Effector CD4-positive, alpha-beta T cell (primary cell): ENCODE measurements at places on chromosomes 4 and X.

- no peak for DNase-seq
These were observed 593.2 kb downstream of the ZNF674 start for GRCh38 chrX:45952030-45952429.

DNA sequence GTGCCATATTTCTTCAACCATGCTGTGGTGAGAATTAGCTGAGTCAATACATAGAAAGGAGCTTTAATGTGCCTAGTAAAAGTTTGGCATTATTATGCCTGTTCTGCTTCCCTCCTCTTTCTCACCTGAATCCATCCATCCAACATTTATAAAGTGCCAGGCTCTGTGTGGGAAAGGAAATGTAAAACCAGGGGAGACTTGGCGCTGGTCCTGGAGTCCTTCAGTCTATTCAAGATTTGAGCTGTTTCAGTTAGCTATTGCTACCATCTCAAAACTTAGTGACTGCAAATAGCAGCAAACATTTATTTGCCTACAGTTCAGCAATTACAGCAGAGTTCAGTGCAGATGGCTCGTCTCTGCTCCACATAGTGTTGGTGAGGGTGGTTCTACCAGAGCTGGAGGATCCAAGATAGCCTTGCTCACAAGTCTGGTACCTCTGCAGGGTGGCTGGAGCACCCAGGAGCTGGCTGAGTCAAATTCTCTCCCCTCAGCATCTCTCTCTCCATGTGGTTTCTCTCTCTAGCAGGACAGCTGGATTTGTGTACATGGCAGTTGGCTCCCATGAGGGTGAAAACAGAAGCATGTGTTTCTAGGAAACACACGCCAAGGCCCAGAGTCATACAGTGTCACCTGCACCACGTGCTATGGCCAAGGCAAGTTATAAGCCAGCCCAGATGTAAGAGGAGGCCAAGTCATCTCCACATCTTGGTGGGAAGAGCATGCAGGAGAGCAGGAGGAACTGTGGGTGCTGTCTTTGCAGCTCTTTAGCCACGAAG, 77.3 kb downstream of the FHDC1 start:
- no peak for DNase-seq

GRCh38 chrX:109974906-109975655, 27.8 kb upstream of the TMEM164 start:
- no peak for DNase-seq

- no peak for DNase-seq
These were observed 16.5 kb downstream of the RNF212 start for GRCh38 chr4:1096841-1097240.

DNA sequence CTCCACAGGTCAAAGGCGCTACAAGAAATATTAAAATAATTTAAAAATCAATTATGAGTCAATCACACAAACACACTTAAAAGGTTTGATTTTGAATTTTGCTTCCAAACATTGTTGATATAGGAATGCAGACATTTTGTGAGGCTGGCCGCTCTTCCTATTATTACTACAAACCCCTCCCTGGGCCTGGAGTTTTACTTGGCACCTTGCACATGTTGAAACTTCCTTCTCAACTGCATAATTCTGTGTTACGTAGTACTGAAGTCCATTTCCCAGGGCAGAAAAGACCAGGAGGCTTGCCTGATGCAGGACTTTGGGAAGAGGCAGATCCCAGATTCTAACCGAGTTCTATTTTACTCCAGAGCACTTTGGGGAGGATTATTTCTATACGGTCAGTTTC, 71.5 kb downstream of the CYTL1 start:
- DNase-seq = no peak

DNA sequence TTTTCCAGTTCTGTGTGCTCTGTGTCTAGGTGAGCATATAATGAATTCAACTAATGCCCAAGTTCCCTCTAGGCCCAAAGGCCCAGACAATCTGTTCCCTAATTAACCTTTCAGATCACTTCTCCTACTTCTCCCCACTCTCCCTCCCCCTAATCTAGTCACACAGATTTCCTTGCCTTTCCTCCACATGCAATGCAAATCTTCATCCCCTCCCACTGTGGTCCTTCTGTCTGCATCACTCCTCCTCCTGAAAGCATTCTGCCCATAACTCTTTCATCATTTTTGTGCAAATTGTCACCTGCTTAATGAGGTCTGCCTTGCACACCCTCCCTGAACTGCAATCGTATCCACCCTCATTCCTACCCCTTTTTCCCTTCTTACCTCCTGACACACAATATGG, 346.6 kb downstream of the FBXO8 start:
- no peak for DNase-seq

- DNase-seq = no peak
These were observed 4.9 kb downstream of the MBNL3 start for GRCh38 chrX:132483951-132484350.

GRCh38 chrX:828411-828959, 197.9 kb downstream of the SHOX start:
- no peak for DNase-seq

DNA sequence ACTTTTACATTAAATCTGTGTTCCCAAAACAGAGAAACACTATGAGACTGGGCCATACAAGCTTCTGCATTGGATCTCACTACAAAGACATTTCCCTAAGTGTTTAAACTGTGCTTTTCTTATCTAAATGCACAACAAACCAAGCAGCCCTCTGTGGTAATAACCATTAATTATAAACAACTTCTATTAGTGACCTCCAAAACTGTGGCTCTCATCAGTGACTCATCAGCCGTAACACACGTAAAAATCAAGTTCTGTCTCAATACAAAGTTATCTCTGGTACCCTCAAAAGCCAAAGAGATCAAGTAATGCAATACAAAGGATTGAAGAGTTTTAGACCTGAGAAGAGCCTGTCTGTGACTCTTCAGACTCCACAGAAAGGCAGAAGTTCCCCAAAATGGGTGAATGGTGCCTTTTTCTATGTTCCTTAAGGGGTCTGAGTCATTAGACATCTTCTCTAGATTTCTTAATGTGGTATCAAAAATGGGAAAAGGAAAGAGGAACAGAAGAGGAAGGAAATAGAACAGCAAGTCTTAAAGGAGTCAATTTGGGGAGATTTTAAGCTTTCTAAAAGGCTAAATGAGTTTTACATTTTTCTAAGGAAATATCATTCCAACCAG, 189.8 kb upstream of the PPP1R2C start:
- no peak for DNase-seq

GRCh38 chr4:111512081-111512783, 633.0 kb upstream of the FAM241A start:
- DNase-seq = no peak

DNA sequence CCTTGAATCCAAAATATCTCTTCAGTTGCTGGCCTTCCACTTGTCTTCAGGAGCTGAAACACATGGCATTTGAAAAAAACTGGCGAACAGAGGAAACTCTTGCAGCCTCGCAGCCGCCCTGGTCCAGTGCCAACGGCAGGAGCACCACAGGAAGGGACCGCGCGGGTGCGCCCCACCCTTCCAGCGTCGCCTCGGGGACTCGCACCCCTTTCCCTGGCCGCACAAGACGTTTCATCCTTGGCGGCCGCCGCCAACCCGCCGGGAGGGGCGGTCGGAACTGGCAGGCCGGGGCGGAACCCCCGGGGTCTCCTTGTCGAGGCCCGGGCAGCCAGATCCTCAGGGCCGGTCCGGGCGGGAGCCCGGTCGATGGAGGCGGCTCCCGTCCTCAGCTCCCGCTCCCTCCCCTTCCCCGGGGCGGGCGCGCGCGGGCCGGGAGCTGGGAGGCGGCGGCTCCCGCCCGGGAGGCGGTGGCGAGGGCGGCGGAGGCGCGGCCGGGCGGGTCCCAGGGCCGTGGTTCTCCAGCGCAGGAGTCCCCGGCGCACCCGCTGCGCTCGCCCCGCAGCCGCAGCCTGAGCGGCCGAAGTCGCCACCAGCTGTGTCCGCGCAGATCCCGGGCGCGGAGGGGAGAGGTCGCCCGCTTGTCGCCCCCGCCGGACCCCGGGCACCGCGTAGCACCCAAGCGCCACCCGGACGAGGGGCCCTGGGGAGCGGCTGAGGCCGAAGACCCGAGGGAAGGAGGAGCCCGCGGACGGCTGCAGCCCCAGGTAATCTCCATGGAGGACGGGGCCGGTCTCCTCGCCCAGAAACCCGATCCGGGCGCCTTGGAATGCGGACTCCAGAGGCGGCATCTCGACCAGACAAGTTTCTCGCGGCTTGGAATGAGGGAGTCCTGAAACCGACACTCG, 886 bp upstream of the NDST3 start:
- DNase-seq = no peak

DNA sequence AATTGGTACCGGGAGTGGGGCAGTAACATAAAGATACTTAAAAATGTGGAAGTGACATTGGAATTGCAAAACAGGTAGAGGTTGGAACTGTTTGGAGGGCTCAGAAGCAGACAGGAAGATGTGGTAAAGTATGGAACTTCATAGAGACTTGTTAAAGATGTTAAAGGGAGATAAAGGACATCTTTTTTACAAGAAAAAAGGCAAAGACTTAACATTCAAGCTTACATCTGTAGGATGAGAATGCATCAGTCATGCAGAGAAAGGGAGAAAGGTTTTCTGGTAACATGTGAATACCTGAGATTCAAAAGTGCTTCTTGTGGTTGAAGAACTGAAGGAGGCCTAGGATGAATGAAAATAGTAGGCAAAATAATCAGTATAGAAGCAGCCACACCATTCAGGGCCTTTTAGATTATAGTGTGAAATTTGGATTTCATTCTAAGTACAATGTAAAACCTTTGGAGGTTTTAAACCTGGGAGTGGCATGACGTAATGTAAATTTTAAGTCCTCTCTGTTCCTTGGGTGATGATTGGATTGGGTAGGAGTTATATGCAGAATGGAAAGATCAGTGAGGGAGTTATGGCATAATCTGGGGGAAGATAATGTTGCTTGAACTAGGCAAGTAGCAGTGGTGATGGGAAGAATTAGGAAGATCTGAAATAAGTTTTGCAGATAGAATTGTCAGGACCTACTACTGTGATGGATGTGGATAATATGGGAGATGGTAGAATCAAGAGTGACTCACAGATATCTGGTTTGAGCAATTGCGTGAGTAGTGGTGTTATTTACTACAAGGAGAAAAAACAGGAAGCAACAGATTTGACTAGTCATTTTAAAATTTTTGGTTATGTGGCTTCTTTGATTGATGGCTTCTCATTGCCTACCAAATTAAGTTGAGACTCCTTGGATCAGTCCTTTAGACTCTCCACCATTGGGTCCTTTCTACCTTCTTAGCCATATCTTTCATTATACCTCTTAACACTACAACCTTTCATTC, 138.7 kb downstream of the VSIG4 start:
- no peak for DNase-seq

DNA sequence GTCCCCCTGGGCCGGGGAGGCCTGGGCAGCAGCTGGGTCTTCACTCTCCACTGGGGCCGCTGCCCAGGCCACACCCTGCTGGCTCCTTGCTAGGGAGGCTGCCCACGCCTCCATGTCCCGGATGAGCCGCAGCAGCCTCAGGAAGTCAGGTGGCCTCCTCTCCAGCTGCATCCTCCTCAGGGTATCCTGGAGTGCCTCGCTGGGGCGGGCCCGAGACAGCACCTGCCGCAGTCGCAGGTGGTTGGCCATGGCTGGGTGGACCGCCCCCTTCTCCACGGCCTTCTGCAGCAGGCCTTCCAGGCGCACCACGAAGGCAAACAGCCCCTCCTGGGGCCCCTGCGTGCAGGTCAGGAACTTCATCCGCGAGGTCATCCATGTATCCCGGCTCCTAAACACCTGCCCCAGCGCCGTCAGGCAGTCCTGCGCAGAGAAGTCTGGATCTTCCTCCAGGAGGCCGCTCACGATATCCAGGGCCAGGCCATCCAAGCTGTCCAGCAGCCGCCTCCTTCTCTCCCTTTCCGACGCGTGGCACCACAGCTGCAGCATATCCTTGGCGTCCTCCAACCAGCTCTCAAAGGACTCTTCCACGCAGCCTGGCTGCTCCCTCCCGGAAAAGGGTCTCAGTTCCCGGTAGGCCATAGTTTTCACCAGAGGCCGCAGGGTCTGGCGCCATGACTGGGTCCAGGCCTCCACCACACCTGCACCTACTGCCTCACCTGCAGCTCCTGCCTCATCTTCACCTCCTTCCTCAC, 2.1 kb downstream of the PNMA6F start:
- DNase-seq = no peak

DNA sequence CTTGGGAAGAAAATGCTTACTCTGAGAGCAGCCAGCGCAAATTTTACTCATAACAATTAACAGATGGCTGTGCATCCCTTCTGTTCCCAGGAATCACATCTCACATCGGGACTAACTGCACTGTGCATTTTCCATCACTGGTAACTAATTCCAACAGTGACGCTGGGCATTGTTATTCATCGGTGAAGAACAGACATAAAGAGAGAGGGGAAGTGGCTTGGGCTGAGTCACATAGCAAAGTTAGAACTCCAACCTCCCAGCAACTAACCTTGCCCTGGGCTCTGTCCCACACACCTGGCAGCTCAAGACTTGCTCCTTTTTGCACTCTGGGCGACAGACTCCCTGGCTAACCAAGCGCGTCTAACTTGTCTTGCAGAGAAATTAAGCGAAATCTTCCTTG, 6.4 kb upstream of the LONRF3 start:
- no peak for DNase-seq

- no peak for DNase-seq
These were observed 351.2 kb downstream of the ARHGAP24 start for GRCh38 chr4:85826060-85826678.

DNA sequence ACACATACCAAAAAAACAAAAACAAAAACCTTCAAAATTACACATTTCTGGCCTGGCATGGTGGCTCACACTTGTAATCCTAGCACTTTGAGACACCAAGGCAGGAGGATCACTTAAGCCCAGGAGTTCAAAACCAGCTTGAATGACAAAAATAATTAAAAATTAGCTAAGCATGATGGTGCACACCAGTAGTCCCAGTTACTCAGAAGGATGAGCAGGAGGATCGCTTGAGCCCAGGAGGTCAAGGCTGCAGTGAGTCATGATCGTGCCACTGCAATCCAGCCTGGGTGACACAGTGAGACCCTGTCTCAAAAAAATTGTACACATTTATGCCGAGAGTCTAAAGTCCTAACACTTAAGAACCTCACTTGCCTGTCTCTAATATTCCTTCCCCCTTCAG, 18.3 kb downstream of the SLC39A8 start:
- no peak for DNase-seq

GRCh38 chr4:126614356-126614855, 1018.4 kb upstream of the INTU start:
- no peak for DNase-seq

DNA sequence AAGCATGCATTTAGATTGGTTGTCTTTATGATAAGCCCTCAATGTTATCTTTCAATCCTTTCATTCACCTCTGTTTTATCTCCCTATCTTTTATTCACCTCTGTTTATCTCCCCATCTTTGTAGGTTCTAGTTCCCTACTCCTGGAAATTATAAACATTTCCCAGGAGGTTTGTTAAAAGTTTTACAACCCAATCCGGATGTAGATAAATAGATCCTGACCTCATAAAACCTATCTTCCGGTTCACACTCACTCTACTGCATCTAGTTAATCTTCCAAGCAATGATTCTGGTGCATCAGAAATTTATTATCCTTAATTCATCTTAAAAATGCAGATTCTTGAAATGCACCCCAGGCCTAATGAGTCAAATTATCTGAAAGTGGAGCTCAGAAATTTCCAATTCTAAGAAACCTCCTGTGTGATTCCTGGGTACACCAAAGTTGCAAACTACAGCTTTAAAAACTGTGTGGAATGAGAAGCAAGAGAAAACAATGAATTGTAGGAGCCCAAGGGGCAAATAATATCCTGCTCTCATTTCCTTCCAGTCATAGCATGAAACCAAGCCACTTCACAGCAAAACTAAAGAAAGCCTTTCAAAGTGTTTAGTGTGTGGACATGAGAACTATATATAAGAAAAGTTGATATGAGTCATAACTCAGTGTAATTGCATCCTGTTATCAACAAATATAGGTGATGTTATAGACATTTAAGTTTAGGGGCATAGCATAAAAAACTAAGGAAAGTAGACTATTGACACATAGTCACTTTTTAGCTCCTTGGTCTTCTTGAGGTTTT, 51.1 kb upstream of the UGT8 start:
- DNase-seq = no peak

- no peak for DNase-seq
These were observed 28.8 kb downstream of the ARHGAP10 start for GRCh38 chr4:147760695-147761094.
